Stimulated activated naive CD4-positive, alpha-beta T cell treated with Interleukin-2 at 50 U/mL for 16 hours (primary cell): ENCODE measurements at places on chromosomes 5 and 9.

GRCh38 chr9:109817846-109818472 lies 38.0 kb downstream of the PALM2AKAP2 start:
- no peak for DNase-seq

- no peak for DNase-seq
These were observed at the start of gene MSX2 for GRCh38 chr5:174724484-174725260. Gene MSX2, plus strand, starts transcription at chr5:174724582. Its CDS starts 78 bp downstream, at chr5:174724660.

DNA sequence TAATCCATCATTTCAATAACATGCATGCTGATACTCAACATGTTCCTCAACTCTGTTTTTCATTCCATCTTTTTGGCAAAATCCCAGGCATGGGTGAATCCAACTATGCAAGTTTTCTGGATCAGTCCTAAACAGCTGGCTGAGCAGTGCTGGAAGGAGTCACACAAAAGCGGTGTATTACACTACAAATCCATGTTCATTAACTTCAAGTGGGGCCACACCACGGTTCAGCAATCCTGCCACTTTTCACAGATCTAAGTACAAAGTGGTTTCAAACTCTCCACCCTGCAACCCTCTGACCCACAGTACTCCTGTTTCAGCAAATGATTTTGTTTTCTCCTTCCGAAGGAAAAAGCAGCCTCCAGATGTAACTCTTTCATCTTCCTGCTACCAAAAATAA lies 222.5 kb downstream of the EPB41L4A start:
- no peak for DNase-seq

- no peak for DNase-seq
These were observed 308.4 kb downstream of the ISL1 start for GRCh38 chr5:51691538-51692079.

DNA sequence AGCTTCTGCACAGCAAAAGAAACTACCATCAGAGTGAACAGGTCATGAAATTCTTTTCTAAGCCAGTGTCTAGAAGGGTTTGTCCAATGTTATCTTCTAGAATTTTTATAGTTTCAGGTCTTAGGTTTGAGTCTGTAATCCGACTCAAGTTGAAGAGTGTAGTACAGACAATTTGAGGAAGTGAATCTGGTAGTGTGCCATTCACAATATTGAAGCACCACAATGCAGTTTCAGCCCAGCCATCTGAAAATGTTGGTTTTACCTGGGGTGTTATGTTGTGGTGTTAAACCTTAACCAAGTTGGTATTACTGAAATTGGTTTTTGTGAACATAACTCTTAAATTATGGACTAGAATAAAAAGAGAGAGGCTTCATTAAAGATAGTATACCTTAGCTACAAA lies 77.2 kb downstream of the ADAMTS16 start:
- no peak for DNase-seq

- no peak for DNase-seq
These were observed 52.3 kb downstream of the NTNG2 start for GRCh38 chr9:132214027-132214622.

- DNase-seq = no peak
These were observed 47.0 kb upstream of the HOMER1 start for GRCh38 chr5:79560771-79561524.
